ENCODE measurements at places on chromosomes 7 and 10.

DNA sequence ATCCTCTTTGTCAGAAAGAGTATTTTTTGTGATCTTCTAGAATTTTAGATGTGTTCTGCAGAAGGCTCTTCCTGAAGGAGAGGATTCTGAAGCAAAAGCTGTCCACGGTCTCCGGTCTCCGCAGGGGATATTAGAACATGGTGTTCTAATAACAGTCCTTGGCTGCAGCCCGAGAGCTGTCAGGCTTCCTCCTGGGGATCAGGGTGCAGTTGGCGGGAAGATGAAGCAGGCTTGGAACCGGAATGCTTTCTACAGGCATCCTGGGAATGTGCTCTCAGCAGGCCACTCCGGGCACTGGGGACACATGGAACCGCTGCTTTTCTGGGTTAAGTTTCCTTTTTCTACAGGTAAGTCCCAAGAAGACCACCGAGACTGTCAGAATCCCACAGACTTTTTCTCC, 118.6 kb upstream of the PARD3 start:
- DNase-seq, result no peak

DNA sequence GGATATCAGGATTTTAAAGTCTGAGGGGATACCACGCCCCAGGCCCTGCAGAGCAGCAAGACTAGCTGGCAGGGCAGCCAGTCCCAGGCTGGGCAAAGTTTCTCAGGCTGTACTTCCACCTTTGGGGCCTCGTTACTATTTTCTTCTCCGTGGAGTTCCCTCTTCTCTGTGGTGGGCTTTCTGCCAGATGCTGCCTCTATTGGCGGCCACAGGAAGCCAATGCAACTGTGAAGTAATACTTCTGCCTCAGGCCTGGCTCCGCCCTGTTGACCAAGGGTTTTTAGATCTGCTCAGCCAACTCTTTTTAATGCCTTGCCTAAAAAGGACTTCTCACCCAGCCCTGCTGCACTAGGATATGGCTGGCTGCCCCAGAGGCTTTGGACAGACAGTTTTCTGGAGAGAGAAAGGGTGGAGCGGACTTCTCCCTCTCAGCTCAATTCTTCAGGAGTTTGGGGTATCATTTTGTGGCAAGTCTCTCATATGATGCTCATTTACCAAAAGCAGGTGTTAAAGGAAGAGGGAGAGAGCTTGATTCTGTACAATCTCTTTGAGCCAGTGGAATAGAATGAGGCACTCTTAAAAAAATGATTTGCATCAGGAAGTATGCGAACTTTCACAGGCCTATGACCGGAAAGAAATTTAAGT, 67.4 kb downstream of the HHEX start:
- no peak for DNase-seq

- no peak for DNase-seq
Measured at GRCh38 chr10:21138769-21139340, 241.7 kb upstream of the NEBL start.

GRCh38 chr7:72793791-72794190, 34.2 kb downstream of the TYW1B start:
- DNase-seq, result no peak

DNA sequence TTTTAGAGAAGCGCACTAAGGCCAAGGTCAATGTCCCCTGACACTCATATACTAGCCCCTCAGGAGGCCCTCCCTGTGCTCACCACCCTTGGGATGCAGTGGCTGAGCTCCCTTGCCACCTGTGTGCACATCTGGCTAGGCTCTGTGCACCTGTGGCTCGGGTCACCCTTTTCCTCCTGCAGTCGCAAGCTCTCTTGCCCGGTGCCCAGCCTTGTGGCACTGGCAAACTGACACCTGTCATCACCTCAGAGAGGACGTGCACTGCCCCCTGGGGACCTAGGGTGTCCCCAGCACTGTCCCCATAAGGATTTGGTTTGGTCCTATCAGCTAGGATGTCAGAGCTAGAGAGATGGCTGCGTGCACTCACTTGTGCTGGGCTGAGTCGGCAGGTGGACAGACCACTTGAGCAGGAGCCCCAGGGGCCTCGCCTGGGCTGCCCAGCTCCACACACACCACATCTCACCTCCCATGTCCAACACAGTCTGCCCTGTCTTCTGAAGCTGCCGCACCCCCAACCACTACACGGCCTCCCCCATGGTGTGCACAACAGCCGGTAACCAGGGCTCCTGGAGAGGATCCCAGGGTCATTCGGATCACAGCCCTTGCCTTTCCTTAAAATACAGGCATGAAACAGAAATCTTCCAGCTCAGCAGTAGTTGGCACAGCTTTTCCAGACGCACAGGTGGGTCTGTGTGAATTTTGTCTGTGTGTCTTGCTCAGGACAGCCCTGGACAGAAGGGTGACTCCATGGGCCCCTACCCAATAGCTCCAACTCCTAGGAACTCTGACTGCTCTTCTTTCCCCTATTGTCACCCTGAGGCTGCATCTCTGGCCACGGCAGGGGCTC, 111.0 kb downstream of the GRID1 start:
- DNase-seq, result no peak

GRCh38 chr7:21450941-21451340, 23.1 kb downstream of the SP4 start:
- no peak for DNase-seq

DNA sequence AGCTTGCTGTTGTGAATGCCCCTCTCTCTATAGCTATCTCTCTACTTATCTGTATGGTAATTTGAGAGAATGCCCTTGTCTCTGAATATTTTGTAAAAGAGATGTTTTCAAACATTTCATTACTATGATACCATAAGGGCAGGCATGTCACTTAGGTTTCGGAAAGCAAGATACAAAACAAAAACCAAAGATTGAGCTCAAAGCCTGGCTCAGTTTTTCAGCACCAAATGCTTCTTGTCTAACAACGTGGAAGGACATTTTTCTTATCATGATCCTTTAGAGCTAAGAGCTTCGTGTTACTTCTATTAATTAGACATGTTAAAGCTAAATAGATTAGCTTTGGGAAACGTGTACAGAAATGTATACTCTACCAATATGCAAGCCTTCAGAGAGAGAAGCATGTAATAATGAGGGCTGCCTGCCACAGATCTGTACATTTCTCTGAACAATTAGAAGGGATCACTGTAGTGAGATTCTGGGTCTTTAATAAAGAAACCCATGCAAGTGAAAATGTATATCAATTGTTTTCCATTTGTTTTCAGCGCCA, 148.9 kb downstream of the ARID5B start:
- DNase-seq, result no peak

DNA sequence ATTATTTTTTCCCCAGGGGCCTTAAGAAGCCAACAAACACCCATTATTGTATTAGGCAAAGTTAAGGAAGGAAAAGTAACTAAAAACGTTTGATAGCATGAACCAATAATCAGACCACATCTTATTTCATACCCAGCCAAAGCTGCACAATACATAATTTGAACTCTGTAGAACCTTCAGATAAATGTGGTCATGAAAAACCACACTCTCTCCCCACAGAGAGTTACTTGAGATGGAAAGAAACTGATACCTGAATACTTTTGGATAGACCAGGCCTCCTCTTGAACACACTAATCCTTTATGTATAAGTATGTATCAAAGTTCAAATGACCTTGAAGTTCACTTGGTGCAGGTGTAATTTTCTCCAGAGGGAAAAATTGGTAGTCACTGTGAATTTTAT, 146.6 kb upstream of the FAM13C start:
- no peak for DNase-seq

DNA sequence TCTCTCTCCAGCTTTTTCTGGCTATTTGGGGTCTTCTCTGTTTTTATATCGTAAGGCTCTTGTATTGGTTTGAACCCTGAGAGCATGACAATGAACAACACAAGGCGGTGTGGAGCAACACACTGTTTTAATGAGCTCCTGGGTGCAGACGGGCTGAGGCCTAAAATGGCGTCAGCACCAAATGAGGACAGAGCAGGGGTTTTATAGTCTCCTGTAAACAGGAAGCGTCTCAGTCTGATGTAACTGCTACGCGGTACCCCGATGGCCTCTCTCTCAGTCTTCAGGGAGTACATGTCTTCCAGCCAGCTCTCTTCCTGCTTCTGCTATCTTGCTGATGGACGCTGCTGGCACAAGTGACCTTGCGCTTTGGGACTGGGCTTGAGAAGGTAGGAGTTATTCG, 95.9 kb upstream of the CCDC71L start:
- no peak for DNase-seq

DNA sequence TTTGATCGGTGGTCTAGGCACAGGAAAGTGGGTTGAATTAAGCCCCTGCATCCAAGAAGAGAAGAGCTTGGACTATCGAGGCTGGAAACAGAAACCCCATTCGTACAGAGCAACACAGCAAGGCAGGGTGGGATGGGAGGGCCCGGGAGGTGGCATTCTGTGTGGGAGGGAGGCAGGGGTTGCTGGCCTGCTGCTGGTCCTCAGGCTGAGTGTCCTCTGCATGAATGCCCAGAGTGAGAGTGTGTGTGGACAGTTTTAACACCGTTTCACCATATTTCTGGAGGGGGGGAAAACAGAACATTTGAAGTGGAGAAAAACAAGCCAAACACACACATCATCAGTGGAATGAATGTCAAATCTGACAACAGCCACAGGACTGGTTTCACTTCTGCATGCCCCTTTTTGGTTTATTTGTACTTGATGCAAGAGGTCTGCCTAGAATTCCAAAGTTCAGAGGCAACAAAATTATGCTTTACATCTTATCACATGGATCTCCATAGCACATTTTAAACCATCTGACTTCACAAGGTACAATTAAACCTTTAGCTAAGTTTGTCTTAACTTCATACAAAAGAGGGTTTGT, 11.1 kb upstream of the ENO4 start:
- DNase-seq, result no peak

- peak; percentile 31 for DNase-seq
Measured at GRCh38 chr10:119270762-119271366, 63.5 kb downstream of the GRK5 start.

- DNase-seq, result no peak
Measured at GRCh38 chr10:13706175-13706574, 119.4 kb downstream of the PRPF18 start.

DNA sequence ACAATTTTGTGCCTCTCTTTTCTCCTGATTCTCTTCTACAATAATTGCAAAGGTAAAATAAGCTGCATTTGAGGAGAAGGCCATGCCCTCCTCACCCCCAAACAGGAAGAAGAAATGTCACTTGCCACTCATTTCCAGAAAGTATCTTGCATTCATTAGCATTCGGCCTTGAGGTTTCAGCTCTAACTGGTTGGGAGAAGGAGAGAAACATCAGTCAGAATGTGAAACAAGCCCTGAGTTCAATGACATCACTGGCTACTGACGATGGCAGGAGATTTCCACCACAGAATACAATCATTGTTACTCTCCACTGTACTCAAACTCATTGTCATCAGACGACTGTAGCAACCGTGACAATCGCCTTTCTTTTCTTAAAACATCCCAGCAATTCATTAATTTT, 72.8 kb downstream of the PRKCQ start:
- no peak for DNase-seq

- DNase-seq, result no peak
Measured at GRCh38 chr7:74525881-74526280, 72.2 kb downstream of the GTF2IRD1 start.

GRCh38 chr7:152588350-152588749, 87.6 kb downstream of the XRCC2 start:
- no peak for DNase-seq

DNA sequence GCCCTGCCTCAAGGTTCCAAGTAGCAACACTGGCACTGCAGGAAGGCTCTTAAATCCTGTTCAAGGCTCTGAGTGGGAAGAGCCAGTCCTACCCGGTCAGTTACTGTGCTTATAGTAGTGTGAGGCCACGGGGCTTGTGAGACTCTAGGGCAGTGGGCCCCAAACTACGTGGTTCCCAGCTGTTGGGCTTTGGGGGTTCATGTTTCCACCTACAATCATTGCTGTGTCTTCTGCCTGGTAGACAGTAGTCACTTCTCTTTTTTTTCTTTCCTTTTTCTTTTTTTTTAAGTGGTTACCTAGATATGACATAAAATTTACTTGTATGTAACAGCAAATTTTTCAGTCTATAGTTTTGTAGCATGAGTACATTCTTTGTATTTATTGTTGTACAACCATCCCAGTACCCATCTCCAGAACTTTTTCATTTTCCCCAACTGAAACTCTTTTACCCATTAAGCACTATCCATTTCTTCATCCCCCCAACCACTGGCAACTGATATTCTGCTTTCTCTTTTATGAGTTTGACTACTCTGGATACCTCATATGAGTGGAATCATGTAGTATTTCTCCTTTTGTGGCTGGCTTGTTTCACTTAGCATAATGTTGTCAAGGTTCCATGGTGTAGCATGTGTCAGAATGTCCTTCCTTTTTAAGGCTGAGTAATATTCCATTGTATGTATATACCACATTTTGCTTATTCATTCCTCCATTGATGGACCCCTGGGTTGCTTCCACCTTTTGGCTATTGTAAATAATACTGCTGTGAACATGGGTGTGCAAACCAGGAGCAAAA, 7.7 kb downstream of the UBTD1 start:
- DNase-seq, result no peak

DNA sequence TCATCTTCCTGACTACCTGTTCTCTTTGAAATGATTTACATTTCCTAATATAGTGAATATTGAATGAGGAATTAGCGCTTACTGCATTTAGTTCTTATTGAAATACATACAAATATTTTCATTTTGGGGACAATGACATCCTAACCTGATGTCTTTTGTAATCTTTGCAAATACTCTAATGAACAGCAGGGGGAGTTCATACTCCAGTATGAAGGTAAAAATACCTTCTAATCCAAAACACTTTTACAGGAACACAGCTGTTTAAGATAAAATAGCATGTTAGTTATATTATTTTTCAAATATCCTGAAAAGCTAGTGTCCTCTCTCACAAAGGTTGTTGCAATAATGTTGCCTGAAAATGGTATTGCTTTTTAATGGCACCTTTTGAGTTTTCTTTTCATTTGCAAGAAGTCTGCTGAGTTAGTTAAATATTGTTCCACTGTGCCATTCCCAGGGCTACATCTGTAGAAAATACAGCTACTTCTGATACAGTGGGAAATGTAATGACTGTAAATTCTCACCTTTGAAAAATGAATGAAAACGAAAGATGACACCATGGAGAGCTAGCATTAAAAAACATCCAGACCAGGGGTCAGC, 400.0 kb downstream of the PHF14 start:
- no peak for DNase-seq

DNA sequence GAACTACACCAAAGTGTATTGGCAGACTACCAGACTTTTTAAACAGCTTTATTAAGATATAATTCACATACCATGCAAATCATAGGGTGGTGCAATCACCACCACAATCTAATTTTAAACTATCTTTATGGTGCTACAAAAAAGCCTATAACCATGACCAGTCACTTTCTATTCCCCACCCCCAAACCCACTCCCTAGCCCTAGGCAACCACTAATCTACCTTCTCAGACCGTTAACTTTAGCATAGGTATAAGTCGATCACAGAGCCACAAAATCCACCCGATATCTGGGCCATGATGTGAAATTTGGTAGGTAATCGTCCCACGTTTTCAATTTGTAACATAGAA, 536 bp upstream of the POM121 start:
- DNase-seq, result no peak

DNA sequence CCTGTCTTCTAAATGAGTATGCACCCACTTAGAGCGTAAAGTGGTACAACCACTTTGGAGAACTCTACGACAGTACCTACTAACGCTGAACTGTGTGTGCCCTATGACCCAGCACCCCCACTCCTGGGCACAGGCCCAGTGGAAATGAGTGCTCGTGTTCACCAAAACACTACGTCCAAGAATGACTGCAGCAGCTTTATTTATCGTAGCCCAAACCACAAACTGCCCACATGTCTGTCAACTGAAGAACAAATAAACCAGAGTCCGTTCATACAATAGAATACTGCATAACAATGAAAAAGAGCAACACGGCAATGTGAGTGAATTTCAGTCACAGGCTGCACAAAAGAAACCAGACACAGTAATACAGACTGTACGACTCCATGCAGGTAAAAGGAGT, 35.4 kb downstream of the TLL2 start:
- no peak for DNase-seq

Measured in stimulated activated CD4-positive, alpha-beta T cell treated with anti-CD3 and anti-CD28 coated beads, Interleukin-4, amount 100 ng/mL, for 4 hours (primary cell).